ENCODE measurements at places on chromosomes 6 and 20.

DNA sequence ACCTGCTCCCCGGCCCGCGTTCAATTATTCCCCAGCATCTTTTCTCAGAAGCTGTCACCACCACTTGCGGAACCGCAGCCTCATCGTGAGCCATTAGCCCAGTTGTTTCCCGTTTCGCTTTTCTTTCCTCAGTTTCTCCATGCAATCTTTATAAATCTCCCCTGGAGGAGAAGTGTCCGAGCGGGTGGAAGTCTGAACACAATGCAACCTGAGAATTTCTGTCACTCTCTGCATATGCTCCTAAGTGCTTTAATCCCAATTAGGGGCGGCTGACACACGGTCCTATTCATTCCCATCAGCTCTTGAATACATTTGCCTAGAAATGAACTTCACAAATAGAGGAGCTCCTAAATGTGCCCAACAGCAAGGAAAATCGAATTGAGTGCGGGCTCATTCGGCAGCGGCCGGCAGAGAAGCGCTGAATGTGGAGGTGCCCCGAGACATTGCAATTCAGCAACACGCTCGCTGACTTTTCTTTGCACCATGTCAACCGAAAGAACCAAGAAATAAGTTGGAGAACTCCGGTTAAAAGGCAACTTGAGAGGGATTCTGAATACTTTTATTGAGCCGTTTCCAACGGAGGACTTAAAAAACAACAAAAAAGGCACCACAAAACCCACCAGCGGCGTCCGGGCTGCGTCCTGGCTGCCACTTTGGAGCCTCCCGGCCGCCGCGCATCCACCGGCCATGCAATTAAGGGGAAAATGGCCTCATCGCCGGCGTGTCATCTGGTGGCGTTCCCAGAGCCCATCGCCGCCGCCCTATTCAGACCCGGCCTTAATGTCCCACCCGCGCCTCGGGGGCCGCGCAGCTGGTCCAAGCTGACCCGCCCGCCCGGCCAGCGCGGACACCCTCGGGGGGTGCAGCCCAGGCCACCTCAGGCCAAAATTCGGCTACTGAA lies 3.9 kb upstream of the PRDM13 start:
- no peak for DNase-seq

GRCh38 chr20:3161316-3162079 lies 1.8 kb upstream of the FASTKD5 start:
- DNase-seq = no peak

GRCh38 chr20:53336892-53337291 lies 256.7 kb downstream of the ZNF217 start:
- DNase-seq = no peak

DNA sequence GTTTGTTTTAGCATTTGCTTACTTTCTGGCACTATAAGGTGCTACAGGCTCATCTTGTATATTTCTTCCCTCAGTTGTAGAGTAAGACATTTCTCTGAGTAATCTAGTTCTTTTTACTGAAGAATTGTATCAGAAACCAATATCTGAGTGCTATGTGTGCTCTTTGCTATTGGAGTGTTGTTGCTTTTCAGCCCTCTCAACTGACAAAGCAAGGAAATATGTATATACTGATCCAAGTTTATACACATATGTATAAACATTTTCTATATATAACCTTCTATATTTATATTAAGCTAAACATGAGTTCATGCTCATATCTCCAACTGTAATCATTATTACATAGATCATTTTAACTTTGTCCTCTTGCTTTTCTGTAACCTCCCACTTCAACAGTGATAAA lies 405.7 kb downstream of the RFPL4B start:
- DNase-seq = no peak

DNA sequence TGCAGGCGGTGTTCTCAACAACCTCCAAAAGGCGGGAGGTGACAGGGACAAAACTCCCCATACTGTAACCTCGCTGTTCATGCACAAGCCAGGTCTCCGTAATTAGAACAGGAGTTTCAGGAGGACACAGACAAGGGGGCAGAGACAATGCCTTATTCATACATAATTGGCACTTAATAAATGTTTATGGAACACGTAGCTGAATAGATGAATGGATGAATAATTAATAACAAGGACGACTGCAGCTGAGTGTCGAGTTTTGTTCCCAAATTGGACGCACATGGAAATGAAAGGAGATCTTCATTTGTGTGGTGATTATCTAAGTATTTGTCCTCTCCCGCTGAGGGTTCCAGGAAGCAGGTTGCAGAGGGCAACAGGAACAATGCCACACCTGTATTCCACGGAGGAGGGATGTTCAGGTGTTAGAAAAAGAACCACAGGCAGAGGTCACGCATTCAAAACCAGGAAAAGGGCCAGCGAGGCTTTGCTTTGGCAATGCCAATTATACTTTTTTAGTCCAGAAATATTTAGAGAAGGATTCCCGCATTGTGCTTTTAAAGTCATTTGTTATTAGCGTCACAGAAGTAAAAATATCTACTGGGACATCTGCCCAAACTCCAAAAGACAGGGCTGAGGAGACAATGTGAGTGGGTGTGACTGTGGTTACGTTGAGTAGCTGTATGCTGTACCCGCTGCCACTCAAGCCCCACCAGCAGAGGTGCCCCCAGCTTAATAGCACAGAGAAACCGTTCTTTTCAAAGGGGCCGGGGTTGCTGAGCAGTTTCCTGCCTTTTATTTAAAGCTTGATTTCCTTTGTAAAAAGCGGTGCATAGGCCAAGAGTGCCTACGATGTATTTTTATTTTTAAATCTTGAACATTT lies 123.3 kb downstream of the PXDC1 start:
- DNase-seq = no peak

- no peak for DNase-seq
These were observed 238.6 kb upstream of the PREP start for GRCh38 chr6:105641504-105641903.

DNA sequence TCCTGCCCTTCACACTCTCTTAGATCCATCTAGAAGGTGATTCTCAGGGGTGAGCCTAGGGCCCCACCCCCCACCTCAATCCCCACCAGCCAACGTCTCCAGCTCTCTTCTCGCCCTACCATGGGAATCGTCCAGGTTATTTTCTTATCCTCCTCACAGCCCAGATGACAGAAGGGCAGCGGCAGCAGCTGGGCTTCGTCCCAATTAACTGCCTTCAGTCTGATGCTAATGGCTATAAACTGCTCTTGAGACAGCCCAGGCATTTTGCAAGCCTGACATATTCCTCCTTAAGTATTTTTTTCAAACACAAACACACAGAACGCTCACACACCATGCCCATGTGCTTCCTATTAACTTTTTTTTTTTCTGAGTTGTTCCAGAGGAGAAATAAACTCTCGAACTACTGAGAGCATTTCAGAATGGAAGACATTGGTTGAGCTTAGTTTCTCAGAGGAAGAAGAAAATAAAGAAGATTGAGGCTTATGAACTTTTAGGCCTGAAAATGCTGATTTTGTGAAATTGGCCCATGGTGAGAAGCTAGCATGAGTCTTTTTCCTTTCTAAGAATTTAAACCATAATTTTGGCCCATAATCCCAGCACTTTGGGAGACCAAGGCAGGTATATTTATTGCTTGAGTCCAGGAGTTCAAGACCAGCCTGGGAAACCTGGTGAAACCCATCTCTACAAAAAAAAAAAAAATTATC lies 124.6 kb downstream of the EYA2 start:
- no peak for DNase-seq

- DNase-seq = peak; percentile 32
These were observed 764 bp downstream of the ZNF292 start for GRCh38 chr6:87155842-87156815.

DNA sequence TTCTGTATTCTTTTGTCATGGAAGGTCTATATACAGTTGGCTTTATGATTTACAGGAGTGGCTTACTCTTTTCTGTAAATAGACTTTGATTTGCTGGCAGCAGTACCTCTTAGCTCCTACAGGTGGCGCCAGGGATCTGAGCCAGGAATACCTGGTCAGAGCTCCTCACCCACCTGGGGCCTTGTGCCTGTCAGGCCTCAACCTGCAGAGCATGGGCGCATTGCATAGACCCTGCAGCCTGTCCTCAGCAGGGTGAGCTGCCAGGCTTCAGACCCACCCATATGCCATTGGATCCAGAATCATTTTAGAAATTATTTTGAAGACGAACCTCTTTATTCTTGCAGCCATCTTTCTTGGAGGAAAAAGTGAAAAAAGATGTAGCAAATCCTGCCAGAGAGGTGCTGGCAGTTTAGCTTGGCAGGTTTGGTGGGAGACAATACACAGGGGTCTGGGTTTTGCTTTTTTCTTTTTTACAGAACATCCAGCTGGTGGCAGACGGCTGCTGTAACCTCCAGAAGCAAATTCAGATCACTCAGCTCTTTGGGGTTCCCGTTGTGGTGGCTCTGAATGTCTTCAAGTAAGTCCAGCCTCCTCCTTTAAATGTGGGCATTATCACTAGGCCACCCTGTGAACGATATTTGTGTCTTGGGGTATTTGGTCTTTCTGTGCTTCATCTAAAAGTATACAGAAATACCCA lies 149.1 kb downstream of the MTHFD1L start:
- peak; percentile 68 for DNase-seq

DNA sequence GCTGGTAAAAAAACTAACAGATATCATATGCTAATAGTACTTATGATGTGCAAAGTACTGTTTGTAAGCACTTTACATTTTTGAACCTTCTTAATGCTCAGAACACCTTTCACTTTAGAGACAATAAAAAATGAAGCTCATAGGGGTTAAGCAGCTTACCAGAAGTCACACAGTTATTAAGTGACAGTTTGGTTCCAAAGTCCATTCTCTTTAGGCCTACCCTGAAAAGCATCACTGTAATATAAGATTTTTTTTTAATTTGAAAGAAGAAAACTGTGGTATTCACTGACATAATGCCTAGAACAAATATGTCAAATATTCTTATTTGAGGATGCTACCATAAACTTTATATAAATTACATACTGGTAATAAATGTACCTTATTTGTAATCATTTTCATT lies 127.6 kb upstream of the RUNX2 start:
- DNase-seq = no peak

DNA sequence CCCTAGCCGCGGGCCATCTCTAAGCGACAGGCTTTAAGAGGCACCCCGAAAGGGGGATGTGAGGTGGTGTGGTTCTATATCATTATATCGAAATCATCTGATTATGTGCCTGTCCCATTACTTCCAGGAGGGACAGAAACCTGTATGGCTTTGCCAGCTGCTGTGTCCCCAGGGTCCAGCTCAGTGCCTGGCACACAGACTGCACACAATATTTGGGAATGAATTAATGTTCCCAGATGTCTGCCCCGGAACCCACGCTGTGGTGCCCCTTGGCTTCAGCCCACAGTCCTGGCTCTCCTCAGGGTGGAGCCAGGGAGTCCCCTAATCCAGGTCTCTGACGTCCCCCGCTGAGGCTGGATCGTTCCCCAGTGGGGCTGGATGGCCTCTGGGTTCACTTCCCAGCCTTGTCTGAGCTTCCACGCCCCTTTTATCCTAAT lies 8.9 kb upstream of the AHCY start:
- no peak for DNase-seq

DNA sequence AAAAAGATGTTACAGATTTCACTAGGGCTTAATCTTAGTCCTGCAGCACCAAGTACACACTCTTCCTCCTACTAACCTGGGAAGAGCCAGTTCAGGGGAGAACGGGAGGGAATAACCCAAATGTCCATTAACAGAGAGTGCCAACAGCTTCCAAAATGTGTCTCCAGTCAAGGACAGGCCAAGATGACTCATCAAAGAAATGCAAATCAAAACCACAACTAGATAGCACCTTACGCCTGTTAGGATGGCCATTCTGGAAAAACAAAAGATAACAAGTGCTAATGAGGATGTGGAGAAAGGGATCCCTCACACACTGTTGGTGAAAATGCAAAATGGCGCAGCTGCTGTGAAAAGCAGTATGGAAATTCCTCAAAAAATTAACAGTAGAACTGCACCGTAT lies 3.8 kb upstream of the MAS1L start:
- no peak for DNase-seq

GRCh38 chr20:38337561-38338140 lies 8.6 kb upstream of the LBP start:
- DNase-seq = no peak

DNA sequence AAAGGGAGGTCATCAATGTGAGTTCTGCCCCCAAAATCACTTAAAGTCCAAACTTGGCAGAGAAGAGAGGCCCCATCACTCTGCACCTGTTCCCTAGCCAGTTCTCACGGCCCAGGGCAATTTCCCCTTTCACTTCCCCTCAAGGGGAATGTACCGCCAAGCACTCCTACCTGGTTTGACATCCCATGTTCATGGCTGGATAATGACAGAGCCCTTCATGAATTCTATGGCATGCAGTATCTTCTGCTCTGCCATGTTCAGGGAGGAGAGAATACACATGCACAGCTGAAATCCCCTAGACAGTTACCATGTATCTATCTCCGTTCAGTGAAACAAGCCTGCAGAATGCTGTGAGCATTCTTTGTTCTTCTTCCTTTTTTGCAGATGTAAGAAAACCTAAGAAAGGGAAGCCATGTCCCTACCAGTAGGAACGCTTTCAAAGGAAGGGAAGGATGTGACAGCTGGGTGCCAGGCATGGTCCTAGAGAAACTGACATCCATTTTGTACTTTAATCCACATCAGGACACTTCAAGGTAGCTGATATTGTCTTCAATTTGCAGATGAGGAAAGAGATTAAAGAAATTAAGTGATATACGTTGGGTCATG lies 79.8 kb upstream of the ARID1B start:
- no peak for DNase-seq

- no peak for DNase-seq
These were observed 89.8 kb downstream of the KIF13A start for GRCh38 chr6:17897681-17898080.

DNA sequence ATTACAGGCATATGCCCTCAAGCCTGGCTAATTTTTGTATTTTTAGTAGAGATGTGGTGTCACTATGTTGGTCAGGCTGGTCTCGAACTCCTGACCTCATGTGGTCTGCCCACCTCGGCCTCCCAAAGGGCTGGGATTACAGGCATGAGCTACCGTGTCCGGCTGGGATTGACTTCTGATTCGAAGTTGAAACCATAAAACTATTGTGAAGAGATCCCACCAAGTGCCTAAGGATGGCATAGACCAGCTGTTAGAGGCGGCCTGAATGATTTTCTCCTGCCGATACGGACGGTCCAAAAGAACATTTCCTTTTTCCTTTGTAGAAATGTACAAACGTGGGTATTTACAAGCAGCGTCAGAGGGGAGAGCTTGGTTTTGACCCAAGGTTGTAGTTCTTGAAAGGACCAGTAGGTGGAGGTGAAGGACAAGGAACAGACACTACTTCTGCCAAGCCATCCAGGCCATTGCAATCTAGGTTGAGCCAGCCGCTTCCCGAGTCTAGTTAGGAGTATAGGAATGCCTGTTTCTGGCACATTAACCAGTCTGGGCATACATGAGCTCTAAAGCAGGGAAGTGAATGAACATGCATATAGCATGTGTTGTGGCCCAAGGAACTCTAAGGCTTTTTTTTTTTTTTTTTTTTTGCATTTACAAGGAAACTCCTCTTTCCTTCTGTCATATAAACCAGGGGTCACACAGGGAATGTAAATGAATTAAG lies 29.0 kb downstream of the MOCS3 start:
- peak; percentile 74 for DNase-seq

- no peak for DNase-seq
These were observed 5.9 kb upstream of the CST7 start for GRCh38 chr20:24943196-24943595.

- DNase-seq = no peak
These were observed 51.7 kb upstream of the SMLR1 start for GRCh38 chr6:130775411-130776012.

- DNase-seq = peak; percentile 48
These were observed 9.4 kb upstream of the FRMD1 start for GRCh38 chr6:168088161-168089053.

GRCh38 chr20:40319741-40320516 lies 369.1 kb downstream of the MAFB start:
- no peak for DNase-seq

- no peak for DNase-seq
These were observed 273.9 kb upstream of the TAB2 start for GRCh38 chr6:149043476-149044130.
